Dermis blood vessel endothelial cell (primary cell): ENCODE measurements at places on chromosomes 7 and 10.

DNA sequence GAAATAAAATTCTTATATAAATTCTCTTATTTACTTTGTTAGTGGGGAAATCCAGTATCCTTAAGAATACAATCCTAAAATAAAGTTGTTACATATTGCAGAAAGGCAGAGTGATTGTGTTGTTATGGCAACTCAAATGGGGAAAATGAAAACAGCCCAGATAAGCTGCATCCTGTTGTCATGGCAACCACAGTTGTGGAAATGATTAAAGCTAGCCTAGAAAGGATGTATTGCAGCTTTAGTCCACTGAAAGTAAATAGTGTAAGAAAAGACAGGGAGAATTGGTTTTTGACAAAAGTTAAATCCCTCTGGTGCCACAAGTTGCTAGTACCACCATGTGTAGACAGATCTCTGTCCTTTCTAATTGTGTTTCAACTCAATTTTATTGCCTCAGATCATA lies 43.2 kb downstream of the BTRC start:
- peak; percentile 82 for DNase-seq

DNA sequence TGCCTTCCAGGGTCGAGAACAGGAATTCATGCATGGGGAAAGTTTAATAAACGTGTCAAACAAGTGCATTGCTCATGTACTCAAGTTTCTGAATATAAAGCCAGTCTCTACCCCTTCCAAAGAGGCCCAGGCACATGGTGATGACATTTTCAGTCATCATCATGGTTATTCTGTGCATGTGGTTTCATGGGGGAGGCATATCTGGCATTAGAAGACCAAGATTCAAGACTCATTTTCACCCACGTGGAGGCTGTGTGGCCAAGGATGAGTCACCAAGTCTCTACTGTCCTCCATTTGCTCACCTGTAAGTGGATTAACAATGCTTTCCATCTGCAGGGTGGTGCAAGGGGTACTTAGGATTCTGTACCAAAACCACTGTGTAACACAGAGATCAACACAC lies 34.0 kb upstream of the CNPY1 start:
- DNase-seq = no peak

GRCh38 chr7:121026577-121027111 lies 38.1 kb downstream of the CPED1 start:
- DNase-seq = no peak

- DNase-seq = no peak
These were observed 51.7 kb downstream of the EBF3 start for GRCh38 chr10:129912166-129912917.

GRCh38 chr10:102109166-102110116 lies 10.7 kb downstream of the LDB1 start:
- no peak for DNase-seq

DNA sequence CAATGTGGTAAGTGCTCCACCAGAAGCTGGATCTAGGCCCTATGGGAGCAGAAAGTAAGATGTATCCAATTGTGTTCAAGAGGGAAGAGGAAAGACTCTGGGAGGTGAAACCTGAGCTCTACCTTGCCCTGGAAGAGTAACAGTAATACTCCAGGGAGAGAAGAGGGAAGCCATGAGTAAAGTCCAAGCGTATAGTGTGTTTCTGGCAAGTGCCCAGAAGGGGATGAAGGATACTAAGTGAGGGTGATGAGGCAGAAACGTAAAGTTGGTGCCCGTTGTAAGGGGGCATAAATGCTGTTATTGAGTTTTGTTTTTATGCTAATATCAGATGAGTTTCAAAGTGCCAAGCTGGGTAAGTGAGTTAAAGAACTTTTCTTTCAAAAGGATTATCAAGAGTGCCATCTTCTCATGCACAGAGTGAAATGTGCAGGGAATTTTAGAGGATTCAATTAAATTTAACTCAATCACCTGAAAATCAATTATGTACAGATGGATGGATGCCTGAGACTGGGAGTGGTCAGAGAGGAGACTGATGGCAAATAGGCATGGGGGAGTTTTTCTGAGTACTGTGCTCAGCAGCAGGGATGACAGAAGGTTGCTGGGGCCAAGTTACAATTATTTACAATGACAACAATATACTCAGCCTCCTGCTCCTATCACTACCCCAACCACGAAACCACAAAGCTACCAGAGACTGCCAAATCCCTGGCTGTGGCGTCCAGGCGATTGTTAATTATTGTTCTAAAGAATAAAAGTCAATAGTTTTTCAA lies 123.3 kb upstream of the LAMB4 start:
- DNase-seq = no peak

DNA sequence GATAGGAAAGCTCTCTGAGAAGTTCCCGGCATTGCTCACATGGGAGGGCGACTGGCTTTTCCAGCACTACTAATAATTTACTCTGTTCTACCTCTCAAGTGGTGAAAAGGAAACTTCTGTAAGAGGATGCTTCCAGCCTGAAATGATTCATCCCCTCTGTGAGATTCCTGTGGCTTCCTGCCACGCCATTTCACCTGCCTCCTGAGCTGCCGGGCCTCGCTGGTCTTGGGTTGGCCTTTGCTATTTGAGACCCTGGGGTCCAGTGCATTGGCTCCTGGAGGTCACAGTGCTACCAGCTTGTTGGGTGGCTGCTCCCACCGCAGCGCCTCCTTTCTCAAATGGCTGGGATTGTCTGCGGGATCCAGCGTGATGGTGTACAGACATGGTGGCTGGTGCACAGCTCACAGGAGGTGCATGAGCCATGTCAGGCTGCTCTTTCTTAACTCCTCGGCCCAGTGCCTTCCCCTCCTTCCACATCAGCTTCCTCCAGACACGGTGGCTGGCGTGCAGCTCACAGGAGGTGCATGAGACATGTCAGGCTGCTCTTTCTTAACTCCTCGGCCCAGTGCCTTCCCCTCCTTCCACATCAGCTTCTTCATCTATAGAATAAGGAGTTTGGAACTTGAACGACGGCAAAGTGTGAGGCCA lies 42.9 kb upstream of the PCBD1 start:
- DNase-seq = no peak

GRCh38 chr7:122597277-122597676 lies 101.6 kb downstream of the RNF133 start:
- DNase-seq = no peak

GRCh38 chr10:121154310-121154709 lies 303.1 kb downstream of the WDR11 start:
- no peak for DNase-seq

GRCh38 chr10:98513704-98514103 lies 67.0 kb upstream of the HPS1 start:
- DNase-seq = no peak

GRCh38 chr7:88431882-88432281 lies 125.2 kb upstream of the STEAP4 start:
- DNase-seq = no peak

DNA sequence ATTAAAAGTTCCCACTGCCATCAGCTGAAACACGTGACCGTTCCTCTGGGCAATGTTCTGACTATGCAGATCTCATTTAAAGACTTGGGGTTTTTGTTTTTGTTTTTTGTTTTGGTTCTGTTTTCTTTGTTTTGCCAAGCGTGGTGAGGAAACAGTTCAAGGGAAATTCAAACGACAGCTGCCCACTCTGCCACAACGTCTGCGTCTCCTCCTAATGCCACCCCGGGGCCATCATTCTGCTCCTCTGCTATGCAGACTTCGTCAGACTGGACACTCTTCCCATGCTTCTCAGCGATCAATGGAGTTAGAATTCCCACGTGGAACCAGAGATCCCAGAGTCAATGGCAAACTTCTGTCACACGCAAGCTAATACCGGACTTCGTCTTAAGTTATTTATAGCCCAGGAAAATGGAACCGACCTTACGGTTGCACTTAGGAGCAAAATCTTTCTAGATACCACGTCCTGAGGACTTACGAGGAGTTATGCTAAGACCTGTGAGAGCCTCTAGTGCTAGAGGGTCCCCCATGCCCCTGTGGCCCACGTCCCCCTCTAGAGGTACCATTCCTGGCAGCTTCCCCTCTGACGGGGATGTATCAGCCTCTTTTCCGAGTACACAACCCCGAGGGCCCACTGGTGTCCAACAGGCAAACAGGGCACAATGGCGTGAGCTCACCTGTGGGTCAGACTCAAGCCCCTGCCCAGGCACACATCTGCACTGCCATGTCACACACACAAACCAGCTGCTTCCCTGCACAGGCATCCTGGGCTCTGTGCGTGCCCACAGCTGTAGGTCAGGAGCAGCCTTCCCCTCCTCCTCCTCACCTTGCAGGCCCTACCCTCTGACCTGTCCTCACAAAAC lies 24.4 kb downstream of the EBF3 start:
- no peak for DNase-seq

DNA sequence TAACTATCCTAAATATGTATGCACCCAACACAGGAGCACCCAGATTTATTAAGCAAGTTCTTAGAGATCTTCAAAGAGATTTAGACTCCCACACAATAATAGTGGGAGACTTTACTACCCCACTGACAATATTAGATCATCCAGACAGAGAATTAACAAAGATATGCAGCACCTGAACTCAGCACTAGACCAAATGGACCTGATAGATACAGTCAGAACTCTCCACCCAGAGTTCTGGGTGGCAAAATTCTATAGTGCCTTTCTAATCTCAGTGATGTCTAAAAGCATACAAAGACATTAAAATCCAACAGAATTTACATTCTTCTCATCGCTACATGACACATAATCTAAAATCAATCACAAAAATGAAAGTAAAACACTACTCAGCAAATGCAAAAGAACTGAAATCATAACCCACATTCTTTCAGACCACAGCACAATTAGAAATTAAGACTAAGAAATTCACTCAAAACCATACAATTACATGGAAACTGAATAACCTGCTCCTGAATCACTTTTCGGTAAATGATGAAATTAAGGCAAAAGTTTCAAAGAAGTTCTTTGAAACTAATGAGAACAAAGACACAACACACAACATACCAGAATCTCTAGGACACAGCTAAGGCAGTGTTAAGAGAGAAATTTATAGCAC lies 183.2 kb downstream of the AGMO start:
- no peak for DNase-seq
